CD4-positive, alpha-beta T cell treated with Interleukin-10 for 1 hour (primary cell): ENCODE measurements at places on chromosomes 5 and 9.

GRCh38 chr5:55096861-55097260 is 5.6 kb upstream of the GZMA start:
- DNase-seq, result peak; percentile 56

GRCh38 chr5:160837749-160838593 is 14.0 kb downstream of the ATP10B start:
- no peak for DNase-seq

- peak; percentile 67 for DNase-seq
These were observed 2.5 kb upstream of the TCF7 start for GRCh38 chr5:134111741-134112647.

GRCh38 chr9:136078024-136078423 is 17.1 kb downstream of the NACC2 start:
- no peak for DNase-seq

- DNase-seq, result no peak
These were observed at the start of gene UBE2QL1 for GRCh38 chr5:6448622-6449464. Gene UBE2QL1, plus strand, starts transcription at chr5:6448859. Its CDS starts 35 bp downstream, at chr5:6448894.

DNA sequence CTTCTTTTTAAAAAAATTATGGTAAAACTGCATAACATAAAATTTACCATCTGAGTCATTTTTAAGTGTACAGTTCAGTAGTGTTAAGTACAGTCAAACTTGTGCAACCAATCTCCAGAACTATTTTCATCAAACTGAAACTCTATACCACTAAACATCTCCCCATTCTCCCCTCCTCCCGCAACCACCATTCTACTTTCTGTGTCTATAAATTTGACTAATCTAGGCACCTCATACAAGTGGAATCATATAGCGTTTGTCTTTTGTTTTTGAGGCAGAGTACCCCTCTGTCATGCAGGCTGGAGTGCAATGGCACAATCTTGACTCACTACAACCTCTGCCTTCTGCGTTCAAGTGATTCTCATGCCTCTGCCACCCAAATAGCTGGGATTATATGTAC is 24.0 kb upstream of the EBF1 start:
- no peak for DNase-seq

DNA sequence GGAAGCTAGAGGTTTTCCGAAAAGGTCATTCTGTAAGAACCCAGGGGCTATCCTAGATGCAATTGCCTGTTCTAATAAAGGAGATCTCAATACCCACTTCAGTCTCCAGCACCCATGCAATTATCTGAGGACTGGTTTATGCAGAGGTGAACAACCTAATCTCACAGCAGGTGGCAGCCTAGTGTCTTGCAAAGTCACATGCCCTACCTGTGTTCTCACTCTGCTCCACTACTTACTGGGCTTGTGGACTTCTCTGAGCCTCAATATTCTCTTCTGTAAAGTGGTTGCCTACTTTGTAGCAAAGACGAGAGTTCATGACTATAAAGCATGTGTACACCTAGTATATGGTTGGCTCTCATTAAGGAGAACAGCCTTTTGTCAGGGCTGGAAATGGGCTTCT is 21.0 kb upstream of the ALDH1B1 start:
- peak; percentile 39 for DNase-seq

DNA sequence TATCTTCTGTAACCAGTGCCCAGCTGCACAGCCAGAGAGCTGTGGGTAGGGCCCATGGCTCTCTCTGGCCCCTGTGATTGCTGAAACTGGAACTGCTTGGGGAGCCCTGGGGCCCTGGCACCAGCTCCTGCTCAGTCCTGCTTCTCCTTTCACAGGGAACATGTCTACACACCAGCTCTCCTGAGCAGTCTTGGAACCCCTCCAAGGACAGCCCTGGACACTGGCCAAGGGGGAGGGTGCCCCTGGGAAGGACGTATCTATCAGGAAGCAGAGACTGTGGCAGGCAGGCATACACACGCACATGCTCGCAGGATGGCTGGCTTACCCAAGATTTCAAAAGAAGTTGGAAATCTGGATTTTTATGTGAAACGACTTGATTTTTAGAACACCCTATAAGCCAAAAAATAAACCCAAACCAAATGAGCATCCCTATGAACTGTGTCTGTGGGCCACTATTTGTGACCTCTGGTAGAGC is 8.8 kb upstream of the TRAF1 start:
- DNase-seq, result peak; percentile 37

GRCh38 chr9:121082075-121082474 is 7.3 kb downstream of the CNTRL start:
- no peak for DNase-seq
